ENCODE measurements at places on chromosomes 12 and 14.

- DNase-seq: peak; percentile 26
Observed at GRCh38 chr14:90483571-90483974, 86.7 kb downstream of the CALM1 start.

- DNase-seq: no peak
Observed at GRCh38 chr12:111600205-111600642, 1.1 kb upstream of the ATXN2 start.

DNA sequence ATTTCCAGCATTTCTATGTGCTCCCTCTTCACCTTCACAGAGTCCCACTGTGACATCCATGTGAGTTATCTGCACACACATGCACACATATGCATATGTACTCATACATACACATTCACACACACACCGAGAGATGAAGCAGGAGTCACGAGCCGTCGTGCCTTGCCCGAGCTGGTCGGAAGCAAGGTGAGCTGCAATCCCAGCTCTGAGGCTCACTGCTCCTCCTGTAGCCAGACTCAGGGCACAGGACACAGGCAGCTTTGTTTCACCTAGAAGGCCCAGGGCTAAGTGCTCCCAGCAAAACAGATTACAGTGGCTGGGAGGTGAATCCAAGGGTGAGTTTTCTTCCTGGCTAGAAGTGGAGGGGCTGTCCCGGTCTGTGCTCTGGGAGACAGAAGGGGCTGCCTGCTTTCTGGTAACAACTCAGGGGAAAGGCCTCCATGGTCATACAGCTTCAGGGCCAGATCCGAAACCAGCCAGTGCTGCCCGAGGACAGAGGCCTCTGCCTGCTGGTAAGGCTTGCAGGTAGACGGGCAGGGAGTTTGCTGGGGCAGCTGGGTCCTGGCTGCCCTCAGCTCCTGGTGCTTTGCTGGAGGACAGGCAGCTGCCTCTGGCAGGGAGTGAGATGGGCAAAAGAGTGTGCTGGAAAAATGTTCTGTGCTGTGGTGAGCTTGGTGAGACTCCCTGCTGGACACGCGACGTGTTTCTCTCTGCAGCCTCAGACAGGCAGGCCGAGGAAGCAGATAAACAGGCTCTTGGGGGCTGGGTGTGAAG lies 123.7 kb downstream of the CRACR2A start:
- DNase-seq: no peak

- no peak for DNase-seq
Observed at GRCh38 chr12:66665435-66665985, 13.4 kb downstream of the GRIP1 start.

DNA sequence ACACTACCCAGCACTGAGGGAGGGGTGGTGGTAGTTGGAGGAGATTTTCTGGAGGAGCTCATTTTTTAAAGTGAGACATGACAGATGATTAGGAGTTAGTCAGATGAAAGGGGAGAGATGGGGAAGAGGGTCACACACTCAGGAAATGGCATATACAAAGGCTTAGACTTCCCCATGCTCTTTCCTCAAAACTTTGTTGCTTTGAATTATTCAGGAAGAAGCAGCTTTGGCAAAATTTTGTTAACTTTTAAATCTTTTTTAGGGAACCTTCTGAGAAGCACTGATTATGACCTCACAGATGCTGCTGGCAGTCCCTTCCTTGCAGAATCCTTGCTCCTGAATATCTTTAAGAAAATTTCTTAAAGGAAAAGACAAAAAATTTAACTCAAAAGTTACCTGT lies 19.8 kb downstream of the ALDH6A1 start:
- no peak for DNase-seq

GRCh38 chr12:45355730-45356129 lies 139.8 kb downstream of the ANO6 start:
- no peak for DNase-seq

DNA sequence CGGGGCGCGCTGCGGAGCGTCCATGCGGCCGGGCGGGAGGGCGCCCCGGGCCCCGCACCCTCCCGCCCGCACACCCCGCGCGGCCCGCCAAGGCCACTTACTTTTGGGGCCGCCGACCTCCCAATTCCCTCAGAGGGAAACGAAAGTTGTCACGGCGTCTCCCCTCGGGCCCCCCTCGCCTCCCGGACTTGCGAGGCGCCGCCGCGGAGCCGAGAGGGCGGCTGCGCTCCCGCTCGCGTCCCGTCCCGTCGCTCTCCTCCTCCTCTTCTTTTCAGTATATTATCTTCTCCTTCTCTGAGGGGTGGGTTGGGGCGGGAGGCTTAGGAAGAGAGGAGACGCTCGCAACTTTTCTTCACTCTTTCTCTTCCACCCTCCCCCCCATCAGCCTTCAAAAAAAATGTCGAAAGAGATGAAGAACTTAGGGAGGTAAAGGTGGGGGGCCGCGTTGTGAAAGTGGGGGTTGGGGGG lies 613 bp downstream of the DUSP16 start:
- no peak for DNase-seq

DNA sequence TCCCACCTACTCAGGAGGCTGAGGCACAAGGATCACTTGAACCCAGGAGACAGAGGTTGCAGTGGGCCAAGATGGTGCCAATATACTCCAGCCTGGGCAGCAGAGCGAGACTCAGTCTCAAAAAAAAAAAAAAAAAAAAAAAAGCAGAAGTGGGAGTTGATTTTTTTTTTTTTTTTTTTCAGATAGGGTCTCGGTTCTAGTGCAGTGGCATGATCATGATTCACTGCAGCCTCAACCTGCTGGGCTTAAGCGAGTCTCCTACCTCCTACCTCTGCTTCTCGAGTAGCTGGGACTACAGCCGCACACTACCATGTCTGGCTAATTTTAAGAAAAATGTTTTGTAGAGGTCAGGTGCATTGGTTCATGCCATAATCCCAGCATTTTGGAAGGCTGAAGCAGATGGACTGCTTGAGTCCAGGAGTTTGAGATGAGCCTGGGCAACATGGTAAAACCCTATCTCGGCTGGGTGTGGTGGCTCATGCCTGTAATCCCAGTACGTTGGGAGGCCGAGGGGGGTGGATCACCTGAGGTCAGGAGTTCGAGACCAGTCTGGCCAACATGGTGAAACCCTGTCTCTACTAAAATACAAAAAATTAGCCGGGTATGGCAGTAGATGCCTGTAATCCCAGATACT lies 16.3 kb upstream of the HSP90AA1 start:
- DNase-seq: no peak

GRCh38 chr12:79155683-79156082 lies 291.1 kb downstream of the SYT1 start:
- no peak for DNase-seq

- peak; percentile 53 for DNase-seq
Observed at GRCh38 chr12:5022465-5023061, 21.1 kb upstream of the KCNA5 start.

- DNase-seq: no peak
Observed at GRCh38 chr14:99803106-99803775, 10.0 kb downstream of the EML1 start.

- DNase-seq: peak; percentile 7
Observed at GRCh38 chr14:69260190-69260860, 367 bp downstream of the GALNT16 start.

GRCh38 chr14:37093364-37093763 lies 79.0 kb downstream of the SLC25A21 start:
- DNase-seq: peak; percentile 2

DNA sequence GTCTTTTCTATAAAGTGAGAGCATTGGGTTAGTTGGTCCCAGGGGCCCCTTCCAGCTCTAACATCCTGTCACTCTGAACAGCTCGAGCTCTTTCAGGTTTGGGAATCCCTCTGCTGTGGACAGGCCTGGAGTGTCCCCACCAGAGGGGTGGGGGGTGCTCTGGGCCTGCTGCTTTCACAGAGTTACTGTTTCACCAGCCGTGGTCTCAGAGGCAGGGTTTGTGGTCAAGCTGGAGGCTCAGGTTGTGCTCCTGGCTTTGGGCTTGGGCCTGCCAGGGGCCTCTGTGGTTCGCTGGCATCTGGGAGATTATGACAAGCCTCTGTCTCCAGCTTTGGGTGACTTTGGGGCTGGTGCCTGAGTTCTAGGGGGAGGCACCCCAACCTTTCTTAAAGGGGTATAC lies 59.6 kb downstream of the FBXL14 start:
- DNase-seq: no peak

DNA sequence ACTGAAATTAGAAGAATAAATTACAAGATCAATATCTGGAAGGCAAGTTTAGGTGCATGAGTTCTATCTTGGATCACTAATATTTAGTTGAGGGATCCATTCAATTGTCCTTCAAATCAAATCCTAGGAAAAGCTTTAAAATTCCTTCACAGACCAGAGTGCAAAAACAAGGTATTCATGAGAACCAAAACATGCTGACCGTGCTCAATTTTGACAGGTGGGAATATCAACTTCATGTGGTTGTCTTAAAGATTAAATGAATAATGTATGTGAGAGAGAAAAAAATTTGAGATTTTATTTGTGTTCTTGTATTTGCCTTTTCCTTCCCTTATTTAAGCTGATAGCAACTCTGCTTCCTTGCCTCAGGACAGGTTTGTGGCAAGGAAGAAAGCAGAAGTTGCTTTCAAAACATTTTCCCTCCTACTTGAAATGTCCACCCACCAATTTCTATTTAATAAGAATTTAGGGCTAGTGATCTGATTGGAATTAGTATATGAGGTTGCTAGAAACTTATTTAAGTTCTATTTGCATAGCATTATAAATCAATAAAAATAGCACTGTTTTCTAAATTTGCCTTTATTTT lies 4.9 kb upstream of the PPP1R12A start:
- no peak for DNase-seq

GRCh38 chr12:29242921-29243431 lies 93.9 kb downstream of the FAR2 start:
- DNase-seq: no peak

- DNase-seq: no peak
Observed at GRCh38 chr12:27595231-27595642, 71.2 kb downstream of the PPFIBP1 start.

DNA sequence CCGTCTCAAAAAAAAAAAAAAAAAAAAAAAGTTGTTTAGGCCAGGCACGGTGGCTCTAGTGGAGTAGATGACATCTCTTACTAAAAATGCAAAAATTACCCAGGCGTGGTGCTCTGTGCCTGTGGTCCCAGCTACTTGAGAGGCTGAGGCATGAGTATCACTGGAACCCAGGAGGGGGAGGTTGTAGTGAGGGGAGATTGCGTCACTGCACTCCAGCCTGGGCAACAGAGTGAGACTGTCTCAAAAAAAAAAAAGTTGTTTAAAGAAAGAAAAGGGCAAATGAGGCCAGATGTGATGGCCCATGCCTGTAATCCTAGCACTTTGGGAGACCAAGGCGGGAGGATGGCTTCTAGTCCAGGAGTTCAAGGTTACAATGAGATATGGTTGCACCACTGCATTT lies 36.6 kb upstream of the SPPL3 start:
- DNase-seq: no peak

DNA sequence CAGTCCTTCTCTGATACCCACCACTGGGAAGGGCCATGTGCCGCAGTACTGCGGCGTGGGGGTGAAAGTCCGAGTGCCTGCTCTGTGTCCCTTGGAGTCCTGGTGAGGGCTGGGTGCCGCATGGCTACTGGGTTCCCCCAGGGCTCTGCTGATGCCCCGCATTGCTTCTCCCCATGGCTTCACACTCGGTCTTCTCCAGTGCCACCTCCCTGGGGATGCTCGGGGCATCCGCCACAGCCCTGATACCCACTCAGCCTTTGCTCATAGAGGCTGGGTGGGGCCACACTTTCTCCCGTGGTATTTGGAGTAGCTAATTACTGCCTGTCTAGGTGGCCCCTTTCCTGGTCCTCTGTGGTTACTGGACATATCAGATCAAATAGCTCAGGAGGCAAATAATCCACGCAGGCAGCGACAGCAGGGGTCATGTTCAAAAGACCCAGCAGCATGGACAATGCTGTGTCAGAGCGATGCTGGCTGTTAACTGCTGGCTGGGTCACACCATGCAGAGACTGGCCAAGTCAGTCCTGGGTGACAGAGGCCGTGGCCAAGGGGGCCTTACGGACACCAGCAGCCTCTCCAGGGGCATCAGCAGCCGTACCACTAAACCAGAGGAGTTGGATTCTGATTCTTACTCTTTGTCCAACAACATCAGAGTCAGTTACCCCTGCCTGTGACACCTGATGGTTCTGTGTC lies 106.5 kb downstream of the ADGRD1 start:
- no peak for DNase-seq

DNA sequence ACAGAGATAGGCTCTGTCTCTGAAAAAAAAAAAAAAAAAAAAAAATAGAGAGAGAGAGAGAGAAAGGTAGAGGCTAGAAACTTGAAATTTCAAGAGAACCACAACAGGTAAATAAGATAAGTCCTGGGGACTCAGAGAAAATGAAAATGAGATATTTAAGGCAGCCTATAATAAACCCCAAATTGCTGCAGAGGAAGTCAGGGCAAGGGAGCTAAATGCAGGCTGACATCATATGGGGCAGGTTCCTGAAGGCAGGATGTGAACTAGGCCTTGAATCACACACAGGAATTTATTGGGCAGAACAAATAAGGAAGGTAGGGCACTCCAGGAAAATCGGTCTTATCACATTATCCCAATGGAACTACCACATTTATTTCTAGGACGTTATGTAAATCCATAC lies 54.9 kb upstream of the NUDT4 start:
- peak; percentile 48 for DNase-seq

DNA sequence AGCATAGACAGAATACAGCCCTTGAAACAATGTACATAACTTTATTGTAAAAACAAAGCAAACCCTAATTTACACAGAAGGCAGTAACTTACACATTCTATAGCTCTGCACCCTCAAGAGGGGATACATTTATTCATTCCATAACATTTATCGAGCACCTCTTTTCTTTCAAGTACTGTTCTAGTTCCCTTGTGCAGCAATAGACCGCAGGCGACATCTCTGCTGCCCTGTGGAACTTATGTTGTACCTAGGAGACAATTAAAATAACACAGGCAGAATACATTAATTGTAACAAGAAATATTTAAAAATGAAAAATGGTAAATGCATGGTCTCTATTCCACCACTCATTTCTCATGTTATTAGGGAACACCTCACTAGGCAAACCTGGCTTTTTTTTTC lies 1.4 kb upstream of the ARHGDIB start:
- DNase-seq: no peak

Measured in RWPE1 (cell line).